CD4-positive, alpha-beta T cell treated with Interferon alpha-2 for 1 hour (primary cell): ENCODE measurements at places on chromosomes 1 and 21.

- no peak for DNase-seq
These were observed 32.7 kb upstream of the ZNF326 start for GRCh38 chr1:89962024-89962741.

DNA sequence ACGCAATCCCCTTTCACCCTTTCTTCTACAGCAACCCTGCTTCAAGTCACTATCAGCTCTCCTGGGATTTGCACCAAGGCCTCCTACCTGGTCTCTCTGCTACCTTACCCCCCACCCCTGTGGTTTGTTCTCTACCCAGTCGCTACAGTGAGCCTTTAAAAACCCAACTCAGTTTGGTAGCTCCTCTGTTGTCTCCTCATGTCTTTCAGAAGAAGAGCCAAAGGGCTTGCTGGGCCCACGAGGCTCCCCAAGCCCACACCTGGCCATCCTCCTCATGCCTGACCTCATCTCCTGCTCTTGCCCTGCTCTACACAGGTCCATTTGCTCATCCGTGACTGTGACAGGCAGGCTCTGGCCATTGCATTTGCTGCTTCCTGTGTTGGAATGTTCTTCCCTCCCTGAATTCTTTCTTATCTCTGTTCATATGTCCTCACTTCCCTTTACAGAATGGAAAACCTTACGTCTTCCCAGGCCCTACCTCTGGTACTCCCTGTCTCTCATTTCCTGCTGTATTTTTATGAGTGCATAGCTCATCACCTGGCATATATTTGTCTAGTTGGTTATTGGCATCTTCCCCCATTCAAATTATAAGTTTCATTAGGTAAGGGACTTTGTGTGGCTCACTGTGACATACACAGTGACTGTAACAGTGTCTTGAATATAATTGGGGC, 3.3 kb downstream of the RGS16 start:
- DNase-seq = no peak

GRCh38 chr1:95850165-95850649, 616.2 kb downstream of the RWDD3 start:
- DNase-seq = no peak

GRCh38 chr21:36430841-36431240, 45.6 kb downstream of the CHAF1B start:
- DNase-seq = no peak

DNA sequence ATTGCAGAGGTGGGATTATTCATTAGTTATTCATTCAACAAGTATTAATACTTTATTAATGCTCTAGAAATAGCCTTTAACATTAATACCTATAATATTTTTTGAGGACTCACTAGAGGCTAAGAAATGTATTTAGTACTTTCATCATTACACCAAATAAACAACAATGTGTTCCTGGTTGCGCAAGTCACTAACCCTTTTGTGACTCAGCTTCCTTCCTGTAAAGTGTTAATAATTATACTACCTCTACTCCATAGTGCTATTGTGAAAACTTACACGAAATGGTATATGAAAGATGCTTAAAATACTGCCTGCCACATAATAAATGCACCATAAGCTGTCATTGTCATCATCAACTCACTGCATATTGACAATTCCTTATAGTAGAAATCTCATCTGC, 431.0 kb downstream of the DPYD start:
- no peak for DNase-seq

DNA sequence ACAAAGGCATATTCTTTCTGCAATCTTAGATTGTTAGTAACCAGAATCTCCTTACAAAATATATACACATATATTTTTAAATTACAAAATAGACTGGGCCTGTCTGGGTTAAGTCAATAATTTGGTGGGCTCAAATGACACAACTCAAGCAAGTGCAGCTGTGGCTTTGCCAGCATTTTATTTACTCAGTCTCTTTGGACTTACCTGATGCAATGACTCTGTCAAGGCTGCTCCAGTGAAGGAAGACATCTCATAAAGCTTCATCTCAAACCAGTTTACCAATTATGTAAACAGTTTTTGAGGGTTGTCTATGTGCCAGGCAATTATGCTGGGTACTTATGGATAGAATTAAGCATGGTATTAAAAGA, 22.8 kb upstream of the ABCA4 start:
- DNase-seq = no peak

- no peak for DNase-seq
These were observed 17.9 kb downstream of the CSTB start for GRCh38 chr21:43758111-43758641.

GRCh38 chr21:35234725-35235124, 185.6 kb upstream of the RUNX1 start:
- DNase-seq = no peak

- no peak for DNase-seq
These were observed 18.4 kb upstream of the CTH start for GRCh38 chr1:70392626-70393025.

GRCh38 chr1:215023155-215023832, 59.2 kb upstream of the KCNK2 start:
- DNase-seq = no peak

DNA sequence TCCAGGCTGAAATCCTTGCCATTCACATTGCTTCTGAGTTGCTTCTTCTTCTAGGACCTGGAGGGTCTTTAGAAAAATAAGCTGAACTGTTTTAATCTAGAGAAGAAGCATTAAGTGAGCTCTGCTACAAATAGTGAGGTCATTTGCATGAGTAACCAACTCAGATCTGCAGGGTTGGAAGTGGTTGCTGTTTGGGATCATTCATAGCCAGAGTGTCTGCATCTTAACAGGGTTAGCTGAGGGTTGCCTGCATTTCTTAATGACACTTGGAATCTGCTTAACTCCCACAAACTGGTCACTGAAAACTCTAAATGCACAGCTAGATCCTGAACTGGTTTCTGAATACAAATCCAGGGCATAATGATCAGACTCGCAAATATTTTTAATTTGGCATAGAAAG, 9.9 kb downstream of the CNIH3 start:
- DNase-seq = no peak
